Placental pericyte (primary cell): ENCODE measurements at places on chromosomes 4 and X. TPM values are rescaled to one million over a fixed set of nuclear protein-coding genes. Genes with fewer than 3 reads are reported as not detected.

The FAM9B gene
- total RNA-seq, result not detected in 2 replicates

The TMEM255A gene
- total RNA-seq, result not detected in 2 replicates

The GAGE12F gene
- total RNA-seq, result not detected in 2 replicates

The BEX1 gene
- 9.0 TPM in 1 of 2 replicates, not detected in the other for total RNA-seq

The GLRB gene
- 5.9 and 8.2 TPM in 2 replicates for total RNA-seq

The ETFDH gene
- total RNA-seq, result 10.3 and 19.0 TPM in 2 replicates

The MAP7D2 gene
- 0.14 and 0.22 TPM in 2 replicates for total RNA-seq

The HNRNPD gene
- 24.7 and 30.2 TPM in 2 replicates for total RNA-seq

The ATP1B4 gene
- total RNA-seq, result not detected in 2 replicates

The RNF175 gene
- not detected in 2 replicates for total RNA-seq

The XK gene
- total RNA-seq, result 0.14 TPM in 1 of 2 replicates, not detected in the other

The CNKSR2 gene
- total RNA-seq, result 0.88 and 1.4 TPM in 2 replicates

The NHSL2 gene
- under 0.01 and 1.4 TPM in 2 replicates for total RNA-seq

The RTL5 gene
- 1.4 and 2.4 TPM in 2 replicates for total RNA-seq

The HMX1 gene
- total RNA-seq, result not detected in 2 replicates

The CDKL2 gene
- 0.29 and 0.88 TPM in 2 replicates for total RNA-seq

The TMEM35A gene
- total RNA-seq, result 0.66 and 15.2 TPM in 2 replicates

The FRYL gene
- 31.7 and 77.6 TPM in 2 replicates for total RNA-seq

The CCNA2 gene
- 2.0 and 129 TPM in 2 replicates for total RNA-seq

The WNK3 gene
- total RNA-seq, result 0.22 and 0.29 TPM in 2 replicates

The HSD17B11 gene
- total RNA-seq, result 57.3 and 59.7 TPM in 2 replicates

The NXF2 gene
- not detected in 2 replicates for total RNA-seq

The NDNF gene
- total RNA-seq, result 0.43 TPM in 1 of 2 replicates, not detected in the other

The ZCCHC18 gene
- total RNA-seq, result under 0.01 and 0.29 TPM in 2 replicates

The CTAG2 gene
- total RNA-seq, result 0.22 TPM in 1 of 2 replicates, not detected in the other

The SORCS2 gene
- 0.14 and 0.22 TPM in 2 replicates for total RNA-seq

The ZNF518B gene
- 22.3 and 46.4 TPM in 2 replicates for total RNA-seq

The CLIC2 gene
- total RNA-seq, result 0.22 and 1.3 TPM in 2 replicates

The ARHGAP36 gene
- total RNA-seq, result not detected in 2 replicates

The CSAG3 gene
- total RNA-seq, result not detected in 2 replicates

The SLC4A4 gene
- 10.1 and 22.0 TPM in 2 replicates for total RNA-seq

The PAGE5 gene
- not detected in 2 replicates for total RNA-seq
